ENCODE measurements at places on chromosomes 6 and 20.
A peak's percentile ranks its signal among the peaks of the same experiment; 100 is the strongest.

GRCh38 chr6:170561555-170561954, 7.4 kb downstream of the TBP start:
- no peak for DNase-seq

DNA sequence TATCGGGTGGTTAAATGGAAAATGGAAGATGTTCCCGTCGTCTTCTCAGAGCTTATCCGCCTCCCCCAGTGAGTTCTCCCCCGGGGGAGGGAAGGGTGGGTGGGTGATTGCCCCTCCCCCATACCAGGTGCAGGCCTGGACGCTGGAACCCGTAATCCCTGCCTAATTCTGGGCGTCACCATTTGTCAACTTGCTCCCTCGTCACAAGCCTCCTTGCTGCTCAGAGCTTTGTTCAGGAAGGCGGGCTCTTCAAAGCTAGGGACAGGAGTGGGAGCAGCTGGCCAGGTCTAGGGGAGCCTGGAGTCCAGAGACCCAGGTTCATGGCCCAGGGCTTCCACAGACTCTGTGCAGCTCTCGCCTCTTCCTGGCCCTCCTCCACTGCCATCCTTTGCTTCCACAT, 25.6 kb downstream of the CDH22 start:
- no peak for DNase-seq

GRCh38 chr6:4727671-4728435, 48.4 kb upstream of the CDYL start:
- DNase-seq, result peak; percentile 35

GRCh38 chr6:129946439-129947140, 71.8 kb upstream of the L3MBTL3 start:
- DNase-seq, result peak; percentile 19

DNA sequence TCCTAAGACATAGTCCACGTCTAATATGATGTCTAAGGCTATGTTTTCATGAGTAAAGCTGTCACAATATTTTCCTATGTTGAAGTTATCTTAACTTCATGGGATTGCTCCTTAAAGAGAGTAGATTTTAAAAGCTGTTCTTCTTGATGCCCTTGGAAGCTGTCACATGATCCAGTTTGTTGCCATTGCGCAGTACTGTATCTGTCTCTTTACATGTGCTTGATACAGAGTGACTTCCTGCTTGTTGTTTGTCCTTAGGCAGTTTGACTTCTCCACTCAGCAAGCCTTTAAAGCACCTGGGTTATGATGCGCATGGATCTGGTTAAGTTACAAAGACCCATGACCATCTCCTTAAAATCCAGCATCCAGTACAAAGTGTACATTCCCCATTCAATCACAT, 85.4 kb downstream of the CDYL start:
- no peak for DNase-seq

- no peak for DNase-seq
Measured at GRCh38 chr6:80245043-80245442, 138.6 kb downstream of the BCKDHB start.

DNA sequence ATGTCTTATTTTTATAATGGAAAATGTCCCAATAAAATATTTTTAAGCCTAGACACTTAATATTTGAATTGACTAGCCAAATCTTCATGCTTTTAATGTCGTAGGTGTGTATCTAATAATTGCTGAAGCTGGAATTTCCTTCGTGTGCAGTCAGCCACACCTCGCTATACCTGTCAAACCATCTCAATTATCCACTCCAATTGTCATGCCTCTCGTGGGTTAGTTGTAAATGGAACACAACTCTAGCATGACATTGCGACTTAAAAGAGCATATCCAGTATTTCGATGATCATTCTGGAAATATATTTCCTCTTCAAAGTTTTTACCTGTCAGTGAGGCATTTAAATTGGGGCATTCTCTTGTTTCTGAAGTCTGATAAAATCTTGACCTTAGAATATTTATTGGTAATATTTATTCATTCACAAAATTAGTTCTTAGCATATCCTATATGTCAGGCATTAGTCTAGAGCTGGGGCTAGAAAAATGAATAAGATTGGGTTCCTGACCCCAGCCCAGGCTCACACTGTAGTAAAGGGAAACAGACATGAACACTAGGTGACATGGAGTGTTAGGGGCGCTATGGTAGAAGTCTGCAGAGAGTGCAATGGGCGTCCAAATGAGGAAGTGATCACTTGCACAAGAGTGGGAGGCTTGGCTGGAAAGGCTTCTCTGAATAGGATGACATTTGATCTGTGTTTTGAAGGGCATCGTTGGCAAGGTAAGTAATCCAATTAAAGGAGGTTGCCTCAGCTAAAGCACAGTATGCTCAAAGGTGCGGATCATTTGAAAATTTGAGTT, 11.0 kb upstream of the CFAP206 start:
- no peak for DNase-seq

GRCh38 chr6:167112421-167112820, 10.5 kb upstream of the CCR6 start:
- no peak for DNase-seq

DNA sequence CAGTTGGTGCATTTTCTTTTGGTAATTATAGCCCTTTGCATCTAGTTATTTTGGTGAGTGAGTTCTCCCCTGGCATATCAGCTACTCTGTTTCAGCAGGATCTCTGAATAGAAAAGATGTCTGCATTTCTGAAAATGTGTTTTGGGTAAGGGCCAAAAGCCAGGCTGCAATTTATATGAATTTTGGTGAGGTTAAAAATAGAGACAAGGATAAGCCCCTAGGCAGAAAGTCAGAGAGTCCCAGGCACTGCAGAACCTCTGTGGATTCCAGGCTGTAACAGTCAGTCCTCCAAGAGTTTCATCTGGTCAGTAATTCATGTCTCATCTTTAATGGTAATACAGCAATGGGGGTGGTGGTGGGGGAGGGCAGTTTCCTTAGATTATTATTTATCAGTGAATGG, 53.0 kb downstream of the HDGFL1 start:
- peak; percentile 80 for DNase-seq

- peak; percentile 62 for DNase-seq
Measured at GRCh38 chr6:1129131-1129530, 182.8 kb upstream of the FOXQ1 start.

DNA sequence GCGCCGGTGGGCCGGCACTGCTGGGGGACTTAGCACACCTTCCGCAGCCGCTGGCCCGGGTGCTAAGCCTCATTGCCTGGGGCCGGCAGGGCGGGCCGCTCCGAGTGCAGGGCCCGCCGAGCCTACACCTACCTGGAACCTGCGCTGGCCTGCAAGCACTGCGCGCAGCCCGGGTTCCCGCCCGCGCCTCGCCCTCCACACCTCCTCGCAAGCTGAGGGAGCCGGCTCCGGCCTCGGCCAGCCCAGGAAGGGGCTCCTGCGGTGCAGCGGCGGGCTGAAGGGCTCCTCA, 10.7 kb upstream of the MPC1 start:
- DNase-seq, result no peak

DNA sequence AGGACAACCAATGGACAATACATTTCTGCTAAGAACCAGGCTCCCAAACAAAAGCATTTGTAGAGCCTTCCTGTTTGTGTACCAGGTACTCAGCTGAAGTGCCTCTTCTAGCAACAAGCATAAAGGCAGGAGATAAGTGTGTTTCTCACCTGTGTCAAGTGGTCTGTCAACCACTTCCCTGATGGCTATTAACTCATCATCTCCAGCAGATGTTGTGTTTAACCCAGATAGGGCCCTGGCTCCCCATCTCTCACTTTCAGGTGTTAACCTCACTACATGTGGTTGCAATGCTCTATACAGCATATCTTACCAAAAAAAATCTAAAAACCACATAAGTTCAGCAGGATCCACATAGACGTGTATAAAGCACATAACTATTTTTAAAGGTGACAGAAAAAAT, 9.6 kb upstream of the IL17A start:
- DNase-seq, result no peak

GRCh38 chr6:124430740-124431318, 531.4 kb upstream of the RNF217 start:
- no peak for DNase-seq

Data from EH (cell line).